ENCODE measurements at places on chromosomes 7 and 10. TPM values are rescaled to one million over a fixed set of nuclear protein-coding genes. Genes with fewer than 3 reads are reported as not detected.
A peak's percentile ranks its signal among the peaks of the same experiment; 100 is the strongest.

- DNase-seq: no peak
- peak overlapping the region; percentile 88 for H3K4me3 ChIP-seq
- H3K36me3 ChIP-seq: no peaks in the 10 kb centered on the region
- peaks cover 51% of the 10 kb centered on the region for H3K4me1 ChIP-seq
- H3K27ac ChIP-seq: 0 out of 2 replicates have a peak overlapping the region, but pooled peaks have one; percentile 49
Observed at GRCh38 chr7:90597563-90598253, 1.6 kb downstream of the CDK14 start.

DNA sequence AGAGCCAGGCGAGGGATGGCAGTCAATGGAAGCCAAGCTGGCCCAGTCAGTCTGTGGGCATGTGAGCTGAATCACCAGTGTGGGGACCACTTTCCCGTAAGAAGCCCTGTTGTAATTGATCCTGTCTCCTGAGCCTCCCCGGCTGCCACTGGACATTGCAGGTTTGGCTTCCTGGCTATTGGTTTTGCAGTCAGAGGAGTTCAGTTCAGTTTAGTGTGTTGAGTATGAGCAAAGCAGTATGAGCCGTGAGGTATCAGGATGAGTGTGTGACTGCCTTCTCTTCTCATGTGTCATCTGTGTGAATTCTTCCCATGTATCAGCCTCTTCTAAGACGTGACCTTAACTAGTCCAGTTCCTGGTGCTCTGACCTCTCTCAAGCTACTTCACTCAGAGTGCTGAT lies 227.4 kb downstream of the PRKG1 start:
- H3K27me3 ChIP-seq: no peaks in the 10 kb centered on the region
- no peak for DNase-seq
- no peak overlapping the region for H3K4me3 ChIP-seq
- H3K27ac ChIP-seq: no peak overlapping the region
- H3K4me1 ChIP-seq: no peaks in the 10 kb centered on the region
- no peaks in the 10 kb centered on the region for H3K36me3 ChIP-seq

The SPDYE2 gene
- not detected for total RNA-seq

GRCh38 chr7:128081351-128081750 lies 50.1 kb upstream of the LRRC4 start:
- no peaks in the 10 kb centered on the region for H3K4me1 ChIP-seq
- H3K36me3 ChIP-seq: no peaks in the 10 kb centered on the region
- no peak overlapping the region for H3K4me3 ChIP-seq
- H3K27ac ChIP-seq: no peak overlapping the region

DNA sequence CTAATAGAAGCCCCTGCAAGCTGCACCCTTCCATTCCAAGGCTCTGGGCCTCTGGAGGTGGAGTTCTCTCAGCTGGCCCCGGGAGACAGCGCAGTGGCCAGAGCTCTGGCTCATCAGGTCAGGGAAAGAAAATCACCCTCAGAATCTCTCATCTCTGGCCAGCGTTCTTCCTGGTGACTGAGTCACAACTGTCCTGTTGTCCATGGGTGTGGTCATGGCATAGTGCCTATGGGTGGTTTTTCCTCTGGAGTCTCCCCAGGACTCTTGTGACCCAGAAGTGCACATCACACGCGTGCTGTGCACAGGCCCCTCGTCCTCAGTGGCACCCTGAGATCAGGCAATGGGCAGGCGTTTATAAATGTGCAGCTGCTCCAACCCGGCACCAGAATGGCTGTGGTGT lies 27.4 kb upstream of the FXYD4 start:
- peaks cover 6% of the 10 kb centered on the region for H3K4me1 ChIP-seq
- H3K27ac ChIP-seq: no peak overlapping the region
- H3K4me3 ChIP-seq: no peak overlapping the region
- H3K36me3 ChIP-seq: no peaks in the 10 kb centered on the region

Data from Karpas-422 (cell line).